ENCODE measurements at places on chromosomes 6 and 20.

DNA sequence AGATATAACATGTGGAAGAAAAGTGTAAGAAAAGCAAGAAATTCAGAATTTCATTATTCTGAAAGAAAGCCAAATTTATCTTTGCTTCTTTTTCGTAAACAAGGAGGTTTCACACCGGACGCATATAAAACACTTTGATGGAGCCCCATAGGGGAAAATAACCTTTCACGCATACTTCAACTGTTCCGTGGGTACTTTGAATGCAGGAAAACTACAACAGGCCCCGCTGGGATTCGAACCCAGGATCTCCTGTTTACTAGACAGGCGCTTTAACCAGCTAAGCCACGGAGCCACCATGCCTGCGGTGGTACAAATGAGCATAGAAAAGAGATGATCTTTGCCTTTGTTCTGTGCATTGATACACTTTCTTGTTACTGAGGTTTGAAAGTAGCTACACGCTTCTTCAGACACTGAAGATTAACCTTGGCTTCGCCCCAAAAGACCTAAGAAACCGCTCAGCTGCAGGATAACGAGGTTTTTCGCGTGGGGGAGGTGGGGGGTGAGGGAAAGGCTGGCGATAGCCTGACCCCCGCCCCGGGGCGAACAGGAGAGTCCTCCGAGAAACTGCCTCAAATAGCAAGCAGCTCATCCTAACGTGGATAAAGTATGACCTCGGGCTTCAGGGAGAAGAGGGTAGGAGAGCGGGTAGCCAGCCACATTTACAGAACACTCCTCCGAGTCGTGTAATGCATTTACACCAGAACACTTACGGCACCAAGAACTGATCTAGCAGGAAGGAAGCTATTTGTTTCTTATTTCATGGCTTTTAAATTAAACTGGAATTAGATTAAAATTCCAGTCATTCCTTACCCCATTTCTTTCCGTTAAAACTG lies 5.3 kb upstream of the HMGN4 start:
- DNase-seq: peak; percentile 95

- DNase-seq: no peak
These were observed 157.8 kb upstream of the PREP start for GRCh38 chr6:105560611-105561066.

GRCh38 chr20:51886891-51887608 lies 84.7 kb upstream of the SALL4 start:
- DNase-seq: no peak

DNA sequence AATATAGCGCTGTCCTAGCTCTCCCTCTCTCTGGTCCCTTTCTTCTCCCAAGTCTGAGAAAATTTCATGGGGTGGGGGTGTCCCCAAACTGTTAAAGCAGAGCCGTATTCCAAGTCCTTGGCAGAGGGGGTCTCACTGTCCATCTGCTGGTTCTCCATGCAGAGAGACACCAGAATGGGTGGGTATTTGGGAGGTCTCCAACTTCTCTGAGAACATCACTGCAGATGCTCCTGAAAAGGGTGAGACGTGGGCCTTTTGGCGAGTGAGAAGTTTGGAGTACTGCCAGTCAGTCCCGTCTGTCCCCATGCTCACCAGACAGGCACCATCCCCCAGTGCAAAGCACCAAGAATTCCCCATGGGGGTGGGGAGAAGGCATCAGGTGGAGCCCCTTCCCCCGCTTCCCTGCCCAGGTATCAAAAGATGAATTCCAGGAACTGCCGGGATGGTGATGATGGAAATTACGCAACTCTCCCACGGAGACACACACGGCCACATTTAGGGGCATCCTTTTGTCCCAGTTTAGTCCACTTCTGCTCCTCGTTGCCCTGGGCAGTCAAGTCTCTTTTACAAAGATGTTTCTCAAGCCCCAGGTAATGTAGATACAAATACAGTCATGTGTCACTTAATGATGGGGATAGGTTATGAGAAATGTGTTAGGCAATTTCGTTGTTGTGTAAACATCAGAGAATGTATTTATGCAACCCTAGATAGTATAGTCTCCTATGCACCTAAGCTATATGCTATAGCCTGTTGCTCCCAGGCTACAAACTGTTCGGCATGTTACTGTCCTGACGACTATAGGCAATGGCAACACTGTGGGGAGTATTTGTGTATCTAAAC lies 73.4 kb upstream of the SRSF6 start:
- no peak for DNase-seq

DNA sequence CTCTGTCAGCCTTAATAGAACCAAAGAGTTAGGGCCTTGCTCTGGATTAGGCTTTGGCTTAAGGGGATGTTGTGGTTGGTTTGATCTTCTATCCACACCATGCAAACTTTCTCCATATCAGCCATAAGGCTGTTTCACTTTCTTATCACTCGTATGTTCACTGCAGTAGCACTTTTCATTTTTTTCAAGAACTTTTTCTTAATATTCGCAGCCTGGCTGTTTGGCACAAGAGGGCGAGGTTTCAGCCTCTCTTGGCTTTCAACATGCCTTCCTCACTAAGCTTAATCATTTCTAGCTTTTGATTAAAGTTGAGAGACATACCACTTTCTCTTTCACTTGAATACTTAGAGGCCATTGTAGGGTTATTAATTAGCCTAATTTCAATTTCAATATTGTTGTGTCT lies 193.1 kb downstream of the NRN1 start:
- DNase-seq: no peak

GRCh38 chr6:52417675-52418111 lies 2.4 kb upstream of the EFHC1 start:
- no peak for DNase-seq

GRCh38 chr6:34447386-34447785 lies 18.5 kb upstream of the PACSIN1 start:
- no peak for DNase-seq

DNA sequence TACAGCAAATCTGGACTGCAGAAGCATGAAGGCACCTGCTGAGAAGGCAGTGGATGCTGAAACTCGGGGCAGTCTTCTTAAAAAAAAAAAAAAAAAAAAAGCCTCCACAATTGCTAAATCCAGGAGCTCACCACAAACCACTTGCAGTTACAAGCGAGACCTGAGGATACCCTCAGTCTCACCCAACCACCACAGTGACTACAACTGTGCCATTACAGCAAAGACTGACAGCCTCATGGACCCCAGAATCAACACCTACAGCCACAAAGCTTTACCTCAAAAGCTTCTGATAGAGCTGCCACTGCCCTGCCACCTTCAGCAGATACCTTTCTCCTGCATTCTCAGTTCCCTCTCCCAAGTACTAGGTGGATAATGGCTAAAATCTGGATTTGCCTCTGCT lies 9.0 kb downstream of the COL21A1 start:
- DNase-seq: no peak

- no peak for DNase-seq
These were observed 102.3 kb upstream of the TSHZ2 start for GRCh38 chr20:52869698-52870501.

DNA sequence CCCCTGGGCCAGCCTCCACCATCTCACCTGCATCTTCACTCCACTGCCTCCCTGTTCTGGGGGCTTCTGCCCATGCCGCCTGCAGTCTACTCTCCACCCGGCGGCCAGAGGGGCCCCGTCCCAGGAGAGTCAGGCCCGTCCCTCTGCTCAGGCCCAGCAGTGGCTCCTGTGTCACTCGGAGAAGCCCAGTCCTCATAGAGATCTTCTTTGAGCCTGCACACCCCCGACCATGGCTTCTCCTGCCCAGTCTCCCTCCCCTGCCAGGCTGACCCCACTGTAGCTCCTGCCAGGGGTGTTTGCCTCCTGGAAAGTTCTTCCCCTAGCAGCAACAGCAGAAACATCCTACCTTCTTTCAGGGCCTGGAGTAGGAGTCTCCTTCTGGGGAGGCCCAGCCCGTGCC lies 22.2 kb upstream of the NOL4L start:
- DNase-seq: no peak

DNA sequence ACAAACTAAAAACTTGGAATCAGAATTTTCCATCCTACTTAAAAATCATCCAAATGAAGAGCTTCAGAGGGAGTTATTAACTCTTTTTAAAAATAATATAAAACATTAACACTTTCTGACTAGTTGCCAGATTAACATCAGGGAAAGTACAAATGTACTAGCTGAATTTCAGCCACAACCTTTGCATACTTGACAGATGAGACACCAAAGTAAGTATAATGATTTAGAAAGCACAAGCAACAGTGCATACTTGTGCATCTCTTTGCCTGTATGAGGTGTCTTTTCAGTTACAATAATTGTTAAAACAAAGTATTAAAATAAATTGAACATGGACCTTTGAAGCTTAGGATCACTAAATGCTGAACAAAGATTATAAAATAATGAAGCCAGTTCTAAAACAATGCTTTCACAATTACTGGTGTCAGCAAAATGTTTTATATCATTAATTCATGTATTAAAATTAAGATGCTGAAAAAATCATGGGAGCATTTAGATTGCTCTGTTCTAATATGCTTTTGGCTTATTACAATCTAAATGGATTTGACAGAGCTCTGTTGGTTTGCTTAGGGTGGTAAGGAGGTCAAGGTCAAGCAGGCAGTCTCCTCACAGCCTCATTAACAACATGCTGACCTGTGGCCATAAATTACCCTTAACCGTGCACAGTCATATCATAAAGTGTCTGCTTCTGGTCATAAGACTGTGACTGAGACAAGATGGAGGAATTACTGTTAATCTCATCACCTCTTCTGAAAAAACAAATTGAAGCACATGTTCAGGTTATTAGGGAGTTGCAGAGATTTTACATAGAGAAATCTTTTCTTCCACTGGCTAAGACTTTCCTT lies 15.1 kb downstream of the RNF217 start:
- no peak for DNase-seq

DNA sequence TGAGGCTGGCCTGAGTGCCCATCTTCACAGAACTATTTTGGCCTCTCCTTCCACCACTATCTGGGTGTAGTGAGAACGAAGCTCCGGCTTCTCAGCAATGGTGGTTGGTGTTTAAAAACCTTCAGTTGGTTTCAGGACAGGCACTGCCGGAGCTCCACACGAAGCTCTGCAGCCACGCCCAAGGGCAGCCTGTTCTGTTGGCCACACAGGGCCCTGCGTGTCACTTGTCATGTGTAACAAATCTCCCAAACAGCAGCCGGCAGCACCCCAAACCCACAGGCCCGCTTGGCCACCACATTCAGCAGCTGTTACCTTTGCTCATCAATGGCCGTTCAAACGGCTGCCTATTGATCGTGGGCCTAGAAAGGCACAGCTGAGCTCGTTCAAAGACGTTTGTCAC lies 97.5 kb downstream of the ERMARD start:
- no peak for DNase-seq

- peak; percentile 22 for DNase-seq
These were observed 123.5 kb upstream of the IFNGR1 start for GRCh38 chr6:137342607-137343190.

DNA sequence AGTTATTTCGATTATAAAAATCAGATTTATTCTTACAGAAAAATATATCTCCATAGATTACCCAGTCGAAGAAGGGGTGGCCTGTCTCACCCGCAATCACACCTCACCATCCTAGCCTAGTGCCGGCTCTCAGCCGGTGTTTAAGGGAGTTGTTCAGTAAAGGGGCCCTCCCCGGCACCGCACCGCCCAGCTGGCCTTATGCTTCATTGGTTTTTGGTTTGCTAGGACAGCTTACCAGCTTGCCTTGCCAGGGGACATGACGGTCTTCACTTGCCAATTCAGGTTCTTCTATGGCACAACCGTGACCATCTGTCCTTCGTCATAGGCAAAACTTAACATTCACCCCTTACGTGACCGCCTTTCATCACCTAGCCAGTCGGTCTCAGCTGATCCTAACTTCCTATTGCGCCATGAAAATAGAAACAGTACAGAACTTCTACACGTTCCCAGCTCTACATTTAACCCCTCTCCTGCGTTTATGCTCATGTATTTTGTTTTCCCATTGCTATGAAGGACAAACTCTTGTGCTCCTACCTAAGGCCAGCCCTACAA lies 44.7 kb upstream of the SLC22A16 start:
- DNase-seq: no peak

- DNase-seq: no peak
These were observed 27.6 kb upstream of the MCUR1 start for GRCh38 chr6:13841936-13842335.

DNA sequence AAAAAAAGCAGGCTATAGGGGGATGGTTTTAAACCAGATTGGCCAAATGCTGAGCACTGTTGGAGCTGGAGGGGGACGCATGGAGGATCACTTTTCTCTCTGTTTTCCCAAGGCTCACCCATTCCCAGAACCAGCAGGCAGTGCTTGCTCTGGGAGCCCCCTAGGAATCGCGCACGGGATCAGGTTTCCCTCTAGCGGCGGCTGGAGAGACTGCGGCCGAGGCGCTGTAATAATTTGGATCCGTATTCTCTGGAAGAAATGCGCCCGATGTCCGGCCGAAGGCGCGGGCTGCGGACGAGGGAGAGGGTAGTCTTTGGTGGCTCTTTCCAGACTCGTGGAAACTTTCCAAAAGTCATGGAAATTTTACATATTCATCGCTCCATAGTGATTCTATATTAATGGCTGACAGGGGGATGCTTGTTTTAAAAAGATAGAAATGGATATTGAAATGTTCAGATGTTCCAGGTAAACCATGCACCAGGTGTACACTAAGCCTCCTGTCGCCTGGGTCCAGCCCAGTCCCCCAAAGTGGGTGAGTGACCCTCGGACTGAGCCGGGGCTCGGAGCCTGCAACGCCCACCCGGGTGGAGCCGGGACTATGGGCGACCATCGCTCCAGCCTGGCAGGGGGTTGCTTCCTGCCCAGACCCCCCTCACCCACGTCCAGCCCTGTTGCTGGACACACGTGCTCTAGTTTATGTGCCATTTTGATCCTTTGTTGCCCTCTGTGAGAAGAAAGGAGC lies 78.7 kb upstream of the PHACTR3 start:
- DNase-seq: peak; percentile 69

DNA sequence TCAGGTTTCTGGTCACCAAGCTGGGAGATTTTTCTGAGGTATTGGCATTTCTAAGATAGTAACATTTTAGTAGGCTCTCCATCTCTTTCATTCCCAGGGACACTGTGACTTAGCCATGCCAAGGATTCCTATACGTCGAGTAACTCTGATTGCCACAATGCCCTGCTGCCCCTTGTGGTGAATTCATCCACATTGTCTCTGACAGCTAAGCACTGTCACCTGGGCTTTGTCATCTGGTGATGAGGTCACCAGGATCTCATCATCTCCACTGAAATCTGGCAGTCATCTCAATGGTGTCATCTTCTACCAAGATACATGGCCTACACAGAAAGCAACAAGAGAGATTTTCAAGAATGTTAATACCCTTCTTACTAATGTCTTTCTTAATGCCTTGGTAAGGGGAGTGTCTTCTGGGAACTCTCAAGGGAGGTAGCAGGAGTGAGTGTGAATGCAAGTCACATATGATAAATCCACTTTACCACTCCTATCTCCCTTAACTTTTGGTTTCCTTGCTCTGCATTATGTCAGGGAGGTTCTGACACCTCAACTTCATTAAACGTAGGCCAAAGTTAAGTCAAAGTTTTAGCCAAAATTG lies 246.7 kb downstream of the CD109 start:
- no peak for DNase-seq

- DNase-seq: no peak
These were observed 236.1 kb downstream of the COL12A1 start for GRCh38 chr6:74969591-74970267.

All from muscle of back (tissue), 13 donors.